Stimulated activated CD8-positive, alpha-beta memory T cell treated with anti-CD3 and anti-CD28 coated beads, Interleukin-7, amount 100 ng/mL, for 1 hour (primary cell): ENCODE measurements at places on chromosomes 5 and 9.

DNA sequence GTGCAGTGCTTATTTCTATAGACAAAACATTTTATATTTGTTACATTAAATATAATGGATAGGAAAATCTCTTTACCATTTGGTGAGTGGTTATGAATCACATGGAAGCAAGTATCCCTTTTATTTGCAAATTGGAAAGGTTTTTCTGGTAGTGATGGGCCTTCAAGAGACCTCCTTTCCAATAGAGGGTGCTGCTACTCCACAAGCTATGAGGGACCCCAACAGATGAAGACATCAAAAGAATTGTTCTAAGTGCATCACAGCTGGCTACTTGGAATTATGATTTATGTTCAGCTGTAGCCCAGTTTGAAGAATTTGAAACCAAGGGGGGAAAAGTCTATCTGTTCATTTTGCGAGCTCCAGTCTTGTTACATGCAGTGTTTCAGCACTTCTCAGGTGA lies 493.7 kb upstream of the SGCD start:
- DNase-seq = no peak

DNA sequence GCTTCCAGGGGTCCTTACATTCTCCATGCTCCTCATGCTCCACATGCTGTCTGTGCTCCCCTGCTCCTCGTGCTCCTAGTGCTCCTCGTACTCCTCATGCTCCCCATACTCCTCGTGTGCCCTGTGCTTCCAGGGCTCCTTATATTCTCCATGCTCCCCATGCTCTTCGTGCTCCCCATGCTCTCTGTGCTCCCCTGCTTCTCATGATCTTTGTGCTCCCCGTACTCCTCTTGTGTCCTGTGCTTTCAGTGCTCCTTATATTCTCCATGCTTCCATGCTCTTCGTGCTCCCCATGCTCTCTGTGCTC lies 51.9 kb downstream of the TRIP13 start:
- DNase-seq = no peak

GRCh38 chr9:76855015-76855414 lies 50.9 kb downstream of the PRUNE2 start:
- DNase-seq = no peak

DNA sequence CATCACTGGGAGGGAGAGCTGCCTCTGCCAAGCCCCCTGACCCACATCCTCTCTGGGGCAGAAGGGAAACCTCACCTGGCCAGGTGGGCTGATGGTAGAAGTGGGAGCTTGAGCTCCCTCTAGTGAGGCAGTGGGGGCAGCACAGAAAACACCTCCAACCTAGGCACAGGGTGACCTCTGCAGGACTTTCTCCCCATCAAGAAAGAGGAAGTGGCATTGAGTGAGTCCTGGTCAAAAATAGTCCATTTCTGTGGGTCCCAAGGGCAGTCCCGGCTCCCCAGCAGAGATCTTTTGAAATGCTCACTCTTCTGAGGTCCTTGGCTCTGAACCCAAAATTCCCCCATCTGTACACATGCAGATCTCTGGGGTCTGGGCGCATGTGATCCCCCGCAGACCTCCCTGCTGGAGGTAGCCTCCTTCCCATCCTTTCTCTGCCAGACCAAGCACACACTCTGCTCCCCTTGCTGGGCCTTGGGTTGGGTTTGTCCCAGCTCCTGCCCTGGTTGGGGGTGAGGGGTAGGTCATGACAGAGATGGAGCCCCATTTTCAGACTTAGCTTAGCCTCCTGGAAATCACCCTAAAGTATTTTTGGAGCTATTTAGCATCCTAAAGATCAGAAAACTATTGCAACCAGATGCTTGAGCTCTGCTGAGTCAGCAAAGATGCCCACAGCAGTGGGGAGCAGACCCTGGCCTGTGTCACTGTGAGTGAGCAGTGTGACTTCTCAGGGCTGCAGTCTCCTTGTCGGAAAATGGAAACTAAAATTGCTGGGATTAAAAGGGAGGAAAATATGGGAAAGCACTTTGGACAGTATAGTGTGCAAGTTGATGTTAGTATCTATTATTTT lies 41.6 kb upstream of the LCP2 start:
- no peak for DNase-seq

GRCh38 chr5:74257060-74257527 lies 383.4 kb downstream of the ENC1 start:
- no peak for DNase-seq

DNA sequence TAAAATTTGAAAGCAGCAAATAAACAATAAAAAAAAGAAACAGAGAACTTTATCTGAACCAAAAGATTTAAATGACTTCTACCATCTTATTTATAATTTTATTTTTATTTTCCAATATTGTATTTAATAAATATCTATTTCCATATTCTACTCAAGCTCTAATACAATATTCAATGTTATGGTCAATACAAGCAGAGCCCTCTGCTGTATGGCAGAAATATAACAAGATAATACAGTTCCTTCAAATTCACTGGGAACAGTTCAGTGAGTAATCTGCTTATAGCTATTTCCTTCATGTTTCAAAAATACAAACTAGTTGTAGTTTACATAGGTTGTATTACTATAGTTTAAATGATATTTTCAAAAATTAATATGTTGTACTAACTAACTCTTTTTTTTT lies 332.7 kb downstream of the PRDM9 start:
- no peak for DNase-seq
